ENCODE measurements at places on chromosomes 2 and 18.

DNA sequence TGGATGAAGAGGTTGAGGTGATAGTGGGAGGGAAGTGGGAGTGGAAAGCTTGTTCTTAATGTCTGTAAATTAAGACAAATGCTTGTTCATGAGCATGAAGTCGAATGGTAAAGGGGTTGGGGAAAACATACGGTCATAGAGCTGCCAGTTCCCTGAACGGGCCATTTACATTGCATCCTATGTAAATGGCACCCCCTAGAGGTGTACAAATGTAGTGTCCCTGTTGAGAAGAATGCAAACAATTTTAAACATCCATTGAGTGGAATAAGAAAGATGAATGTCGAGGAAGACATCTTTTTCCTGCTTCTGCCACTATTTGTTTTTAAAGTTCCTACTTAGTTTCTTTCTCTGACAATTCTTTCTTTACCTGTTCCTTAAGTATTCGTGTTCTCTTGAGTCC, 155.7 kb downstream of the RDH14 start:
- no peak for DNase-seq

DNA sequence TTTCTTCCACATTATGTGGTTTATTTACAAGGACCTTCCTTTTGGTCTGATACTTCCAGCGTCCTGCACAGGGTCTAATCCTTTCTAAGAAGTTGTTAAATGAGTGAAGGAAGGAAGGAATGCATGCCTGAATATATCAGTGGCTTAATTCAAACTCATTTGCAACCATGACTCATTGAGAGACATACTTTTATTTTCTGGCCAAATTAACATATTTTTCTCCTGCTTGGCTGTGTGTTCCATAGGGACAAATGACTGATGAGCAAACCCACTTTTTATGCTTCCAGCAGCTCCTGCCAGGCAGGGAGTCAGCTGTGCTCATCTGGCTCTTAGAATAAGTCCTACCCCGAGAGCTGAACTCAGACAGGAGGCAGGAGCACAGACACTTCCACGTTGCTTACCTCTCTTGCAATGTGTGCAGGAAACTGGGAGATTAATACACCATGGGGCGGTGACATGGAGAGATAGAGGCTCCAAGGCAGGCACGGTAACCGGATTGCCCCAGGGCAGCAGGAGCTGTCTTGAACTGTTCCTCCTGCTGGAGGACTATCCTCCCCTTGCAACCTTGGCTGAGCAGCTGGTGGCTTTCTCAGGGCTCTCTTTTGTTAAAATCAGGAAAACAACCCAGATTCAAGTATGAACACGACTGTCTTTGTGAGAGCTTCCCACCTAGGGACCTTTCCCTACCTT, 667.5 kb upstream of the HS6ST1 start:
- DNase-seq = no peak

DNA sequence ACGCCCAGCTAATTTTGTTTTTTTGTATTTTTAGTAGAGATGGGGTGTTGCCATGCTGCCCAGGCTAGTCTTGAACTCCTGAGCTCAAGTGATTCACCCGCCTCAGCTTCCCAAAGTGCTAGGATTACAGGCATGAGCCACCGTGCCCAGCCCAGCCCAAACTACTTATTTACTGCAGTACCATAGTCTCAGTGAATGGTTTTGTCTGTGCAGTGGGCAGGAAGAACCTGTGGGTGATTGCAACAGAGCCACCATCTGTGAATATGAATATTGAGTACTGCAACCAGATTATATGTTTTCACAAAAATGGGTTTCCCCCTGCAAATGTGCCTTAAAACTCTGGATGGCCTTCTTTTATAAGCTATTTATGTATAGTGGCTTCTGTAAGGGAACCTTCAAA, 9.1 kb downstream of the MPPE1 start:
- DNase-seq = no peak

DNA sequence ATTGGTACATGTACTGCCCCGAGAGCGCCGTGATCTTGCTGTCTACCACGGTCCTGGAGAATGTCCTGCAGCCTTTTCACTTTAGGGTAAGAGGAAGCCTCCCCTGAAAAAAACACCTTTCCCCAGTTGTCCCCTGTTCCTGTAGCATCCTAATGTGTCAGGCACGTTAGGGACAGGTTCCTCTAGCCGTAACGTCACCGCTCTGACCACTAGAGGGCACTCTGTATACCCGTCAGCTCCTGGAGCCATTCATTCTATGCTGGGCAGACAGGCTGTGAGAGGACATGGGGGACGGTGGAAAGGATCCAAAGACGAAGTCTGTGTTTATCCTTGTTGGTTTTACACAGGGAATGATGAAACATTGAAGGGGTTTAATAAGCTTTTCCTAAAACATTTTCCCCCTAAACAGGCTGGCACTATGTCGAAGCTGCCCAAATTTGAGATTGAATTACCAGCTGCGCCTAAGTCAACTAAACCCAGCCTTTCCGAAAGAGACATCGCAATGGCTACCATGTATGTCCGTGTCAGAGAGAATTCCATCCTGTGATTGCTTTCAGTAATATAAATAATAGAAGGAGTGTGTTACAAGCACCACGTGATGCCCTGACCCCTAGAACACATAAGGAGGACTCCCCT, 12.7 kb downstream of the RMC1 start:
- peak; percentile 65 for DNase-seq

DNA sequence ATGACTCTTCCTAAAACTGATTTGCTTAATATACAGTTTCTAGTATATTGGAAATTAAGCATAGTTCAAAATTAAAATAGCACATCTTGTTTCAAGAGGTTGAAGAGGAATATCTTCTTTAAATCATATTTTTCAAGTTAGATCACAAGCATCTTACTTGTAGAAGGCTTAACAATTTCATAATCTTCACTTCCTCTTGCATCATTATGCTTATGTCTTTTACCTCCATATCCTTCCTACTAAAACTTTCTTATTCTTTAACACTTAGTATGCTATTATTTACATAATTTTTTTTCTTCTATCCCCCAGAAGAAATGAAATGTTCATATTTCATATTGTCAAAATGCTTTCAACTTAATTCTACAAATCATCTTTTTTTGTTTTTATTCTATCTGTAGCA, 1354.9 kb upstream of the TMEFF2 start:
- DNase-seq = no peak

- DNase-seq = no peak
Measured at GRCh38 chr2:172119089-172119488, 16.4 kb upstream of the DLX2 start.

DNA sequence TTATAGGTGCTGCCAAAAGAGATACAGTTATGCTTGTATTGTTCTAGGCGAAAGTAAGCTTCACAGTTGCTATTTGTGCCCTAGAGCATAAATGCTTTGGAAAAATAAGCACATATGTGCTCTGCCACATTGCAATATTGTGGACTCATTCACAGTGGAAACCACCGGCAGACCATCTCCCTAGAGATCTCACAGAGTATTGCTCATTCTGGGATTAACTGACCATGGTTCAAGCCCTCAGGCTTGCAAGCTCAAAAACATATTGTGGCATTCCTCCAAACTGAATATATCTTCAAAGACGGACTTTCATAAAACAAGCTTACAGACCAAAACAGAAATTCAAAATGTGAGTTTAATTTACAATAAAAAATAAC, 158.2 kb upstream of the CCDC150 start:
- no peak for DNase-seq

DNA sequence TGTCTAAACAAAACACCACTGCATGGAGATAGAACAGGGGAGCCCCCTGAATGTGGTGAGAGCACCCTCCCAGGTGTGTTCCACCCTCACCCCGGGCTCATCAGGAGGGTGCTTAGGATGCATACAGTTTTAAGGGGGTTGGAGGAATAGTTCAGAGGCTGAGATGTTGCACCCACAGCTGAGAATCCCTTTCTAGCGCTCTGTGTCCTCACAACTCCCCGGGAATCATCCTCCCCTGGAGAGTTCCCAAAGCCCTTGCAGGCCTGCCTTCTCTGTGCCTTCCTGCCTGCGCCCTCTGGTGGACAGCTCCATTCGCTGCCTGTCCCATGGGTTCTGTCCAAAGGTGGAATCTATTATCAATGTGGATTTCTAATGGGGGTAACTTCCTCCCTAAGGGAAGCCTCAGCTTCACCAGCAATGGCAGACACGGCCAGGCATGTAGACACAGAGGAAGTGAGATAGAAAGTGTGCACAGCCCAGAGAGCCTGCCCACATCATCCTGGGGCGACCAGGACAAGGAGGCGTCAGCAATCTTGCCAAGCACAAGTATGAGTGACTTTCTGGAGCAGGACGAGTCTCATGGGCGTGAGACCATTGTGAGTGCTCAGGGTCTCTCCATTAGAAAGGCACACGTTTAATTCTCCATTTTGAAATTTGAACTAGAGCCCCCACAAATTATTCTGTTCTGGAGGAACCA, 1.2 kb upstream of the UGT1A5 start:
- DNase-seq = peak; percentile 88

DNA sequence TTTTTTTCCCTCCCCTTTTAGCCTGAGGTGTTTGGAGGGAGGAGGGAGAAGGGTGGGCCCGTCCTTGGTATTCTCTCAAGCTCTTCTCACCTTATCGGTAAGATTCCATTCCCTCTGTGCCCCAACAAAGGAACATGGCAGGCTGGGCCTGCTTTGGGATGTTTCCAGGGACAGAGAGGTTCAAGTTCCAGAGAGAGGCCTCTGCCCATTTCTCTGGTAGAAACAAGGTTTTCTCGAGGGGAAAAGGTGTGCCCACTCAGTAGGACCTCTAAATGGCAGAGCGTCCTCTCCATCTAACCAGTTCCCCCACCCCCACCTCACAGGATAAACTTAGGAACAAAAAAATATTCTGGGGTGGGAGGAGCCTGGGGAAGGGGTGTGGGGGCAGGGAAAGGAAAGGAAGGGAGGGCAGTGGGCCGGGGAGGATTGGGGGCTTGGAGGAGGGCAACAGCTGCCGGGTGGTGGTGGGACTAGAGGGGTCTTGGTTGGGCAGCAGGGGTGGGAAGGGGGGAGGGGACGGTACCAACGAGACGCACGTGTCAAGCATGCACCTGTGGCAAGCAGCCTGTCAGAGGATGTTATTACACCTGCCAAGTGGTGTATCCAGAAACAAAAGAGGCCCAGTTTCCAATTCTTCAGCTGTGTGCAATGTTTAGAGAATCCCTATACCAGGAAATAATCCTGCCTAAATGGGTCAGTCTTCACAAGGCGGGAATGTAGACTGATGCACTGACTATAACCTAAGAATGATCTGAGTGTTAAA, 2.1 kb downstream of the PCBP1 start:
- DNase-seq = peak; percentile 9

GRCh38 chr18:46343931-46344372, 239.8 kb downstream of the HAUS1 start:
- DNase-seq = no peak

DNA sequence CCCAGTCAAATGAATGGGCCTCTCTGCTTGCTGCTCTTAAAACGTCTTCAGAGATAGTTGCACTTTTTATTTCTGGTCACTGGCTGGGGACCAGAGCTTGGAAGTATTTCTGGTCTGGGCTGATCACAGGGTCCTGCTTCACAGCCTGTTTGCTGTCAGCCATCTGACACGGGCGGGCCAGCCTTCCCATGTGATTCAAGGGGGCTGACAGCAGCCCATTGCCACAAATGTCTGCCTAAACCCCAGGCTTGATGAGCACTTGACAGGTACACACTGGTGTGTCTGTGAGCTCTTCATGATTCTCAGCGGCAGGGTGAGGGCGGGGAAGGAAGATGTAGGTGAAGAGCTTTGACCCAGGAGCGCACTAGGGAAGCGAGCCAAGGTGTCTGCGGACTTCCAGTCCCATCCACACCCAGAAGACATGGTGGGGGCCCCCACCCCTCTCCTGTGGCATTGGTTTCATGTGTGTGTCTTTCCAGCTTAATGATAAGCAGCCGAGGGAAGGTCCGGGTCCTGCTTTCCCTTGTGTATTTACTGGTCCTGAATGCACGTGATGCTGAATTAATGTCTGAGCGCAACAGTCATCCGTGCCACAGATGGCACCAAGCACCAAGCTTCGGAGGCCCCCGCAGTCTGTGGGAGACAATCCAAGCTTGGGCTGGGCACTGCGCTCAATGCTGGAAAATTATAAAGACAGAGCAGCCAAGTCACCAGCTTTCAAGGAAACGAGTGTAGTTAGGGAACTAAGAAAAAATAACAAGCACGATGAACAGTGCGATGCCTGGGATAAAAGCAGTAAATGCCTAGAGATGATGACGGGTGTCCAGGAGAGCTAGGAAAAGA, 73.3 kb downstream of the SH3BP4 start:
- no peak for DNase-seq

DNA sequence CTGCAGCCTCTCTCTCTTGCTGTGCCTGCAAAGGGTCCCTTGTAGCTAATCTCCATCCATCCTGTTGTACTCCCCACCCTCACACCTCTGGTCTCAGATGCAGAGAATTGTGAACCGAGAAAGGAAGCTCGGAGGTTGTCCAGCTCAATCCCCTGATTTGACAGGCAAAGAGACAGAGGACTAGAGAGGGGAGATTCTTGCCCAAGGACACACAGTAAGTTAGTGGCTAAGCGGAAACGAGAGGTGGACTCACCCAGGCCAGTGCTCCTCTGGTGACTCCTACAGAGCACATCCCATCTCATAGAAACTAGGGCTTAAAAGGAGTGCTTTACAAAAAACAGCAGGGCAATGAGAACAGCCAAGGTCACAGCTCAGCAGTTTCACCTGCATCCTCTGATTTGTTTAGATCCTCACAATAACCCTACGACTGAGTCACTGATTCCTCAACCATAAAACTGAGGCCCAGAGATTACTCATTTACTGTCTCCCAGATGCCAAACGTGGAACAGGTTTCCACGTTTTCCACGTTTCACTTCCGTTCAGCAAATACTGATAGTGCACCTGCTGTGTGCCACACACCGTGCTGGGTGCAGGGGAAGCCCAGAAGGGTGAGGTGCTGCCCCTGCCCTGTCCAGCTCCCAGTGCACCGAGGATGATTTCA, 22.1 kb downstream of the EHD3 start:
- DNase-seq = no peak

DNA sequence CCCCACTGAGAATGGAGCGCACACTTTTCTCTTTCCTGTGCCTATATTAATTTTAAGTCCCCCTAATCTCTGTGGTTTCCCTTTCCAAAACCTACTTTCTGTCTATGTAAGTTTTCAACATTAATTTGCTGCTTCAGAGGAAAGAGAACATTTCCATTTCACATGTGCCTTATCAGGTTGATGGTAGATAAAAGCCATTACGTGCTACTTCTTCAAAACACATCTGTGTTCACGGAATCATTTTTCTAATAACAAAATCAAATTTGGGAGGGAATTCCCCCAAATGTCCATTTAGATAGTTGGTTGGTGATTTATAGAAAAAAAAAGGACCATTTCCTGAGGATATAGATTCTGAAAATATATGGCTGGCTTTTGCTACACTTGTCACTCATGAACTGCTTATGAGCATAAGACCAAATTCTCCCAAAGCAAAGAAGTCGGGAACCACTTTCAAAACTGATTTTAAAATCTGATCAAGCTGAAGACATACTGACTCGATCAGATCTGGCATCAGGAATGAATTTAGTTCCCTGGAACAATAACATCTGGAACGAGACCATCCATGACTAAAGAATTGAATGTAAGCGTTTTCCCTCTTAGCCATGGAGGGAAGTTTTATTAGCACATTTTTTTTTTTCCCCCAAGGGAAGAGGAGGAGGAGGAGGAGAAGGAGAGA, 8.2 kb downstream of the PTGR3 start:
- DNase-seq = no peak

DNA sequence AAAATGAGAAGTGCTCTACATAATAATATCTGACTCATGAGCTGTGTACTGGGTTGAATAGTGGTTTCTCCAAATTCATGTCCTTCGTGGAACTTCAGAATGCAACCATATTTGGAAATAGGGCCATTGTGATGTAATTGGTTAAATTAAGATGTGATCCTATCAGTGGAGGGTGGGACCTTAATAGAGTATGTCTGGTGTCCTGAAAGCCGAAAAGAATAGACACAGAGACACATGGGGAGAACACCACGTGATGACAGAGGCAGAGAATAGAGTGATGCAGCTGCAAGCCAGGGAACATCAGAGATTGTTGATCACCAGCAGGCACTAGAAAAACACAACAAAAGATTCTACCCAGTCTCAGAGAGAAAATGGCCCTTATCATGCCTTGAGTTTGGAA, 310.1 kb downstream of the EXOC6B start:
- DNase-seq = peak; percentile 13
